Umbilical cord (tissue), 2 donors: ENCODE measurements at places on chromosomes 16 and 17.

- peak; percentile 35 for DNase-seq
Observed at GRCh38 chr17:35372846-35373533, 431 bp downstream of the SLFN11 start.

DNA sequence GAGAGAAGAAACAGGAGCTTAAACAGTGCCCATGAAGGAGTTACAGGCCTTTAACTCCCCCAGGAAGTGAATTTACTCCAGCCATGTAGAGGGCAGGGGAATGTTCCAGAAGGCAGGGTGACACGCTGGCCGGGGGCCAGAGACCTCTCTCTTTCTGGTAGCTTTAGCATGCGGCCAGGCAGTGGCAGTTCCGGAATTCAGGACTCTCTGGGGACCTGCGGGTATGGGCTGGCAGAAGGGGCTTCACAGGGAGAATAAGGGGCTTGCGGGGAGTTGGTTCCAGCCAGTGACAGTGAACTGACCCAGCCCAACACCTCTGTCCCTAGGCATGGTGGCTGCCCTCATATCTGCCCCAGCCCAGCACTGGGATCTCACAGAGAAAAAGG lies 40.0 kb downstream of the MYH3 start:
- no peak for DNase-seq

DNA sequence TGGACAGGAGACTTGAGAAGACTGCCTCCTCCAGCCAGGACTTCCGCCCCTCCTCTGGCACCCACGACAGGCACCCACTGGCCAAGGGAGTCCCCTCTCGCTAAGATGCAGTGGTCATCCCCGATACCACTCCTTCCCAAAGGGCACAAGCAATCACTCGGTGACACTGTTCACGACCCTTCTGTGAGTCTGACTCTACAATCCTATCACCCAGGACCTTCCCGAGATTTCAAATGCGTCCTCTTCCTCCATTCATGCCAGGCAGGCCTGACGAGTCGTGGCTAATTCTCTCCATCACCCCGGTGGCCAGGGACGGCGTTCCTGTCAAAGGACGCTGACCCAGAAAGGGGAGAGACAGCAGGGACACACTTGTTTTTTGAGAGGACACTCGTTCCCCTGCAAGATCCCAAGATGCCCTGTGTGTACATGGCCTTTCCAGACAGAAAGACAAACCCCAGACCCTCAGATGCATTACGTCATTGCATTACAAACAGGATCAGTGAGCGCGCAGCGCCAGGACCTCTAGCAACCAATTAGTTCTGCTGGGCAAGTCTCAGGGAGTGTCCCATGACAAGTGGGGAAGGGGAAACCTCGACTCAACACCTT lies 12.2 kb downstream of the FBXO31 start:
- peak; percentile 53 for DNase-seq

- DNase-seq: no peak
Observed at GRCh38 chr17:57871155-57871554, 21.3 kb upstream of the MRPS23 start.

DNA sequence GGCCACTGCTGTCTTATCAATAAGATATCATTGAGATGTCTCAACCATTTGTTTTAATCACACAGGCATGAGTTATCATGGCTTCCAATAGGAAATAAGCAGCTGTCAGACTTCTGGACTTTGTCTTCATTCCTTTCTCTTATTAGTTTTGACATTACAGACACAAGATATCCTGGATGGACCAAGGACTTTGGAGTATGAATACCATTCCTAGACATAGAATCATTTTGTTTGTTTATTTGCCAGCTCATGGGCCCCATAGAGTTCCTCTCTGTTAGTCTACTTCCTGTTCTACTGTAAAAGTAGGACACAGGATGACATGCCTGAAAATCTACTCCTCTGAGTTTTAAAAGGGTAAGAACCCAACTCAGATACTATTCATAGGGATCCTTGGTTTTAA lies 77.7 kb upstream of the KCNJ16 start:
- DNase-seq: no peak

DNA sequence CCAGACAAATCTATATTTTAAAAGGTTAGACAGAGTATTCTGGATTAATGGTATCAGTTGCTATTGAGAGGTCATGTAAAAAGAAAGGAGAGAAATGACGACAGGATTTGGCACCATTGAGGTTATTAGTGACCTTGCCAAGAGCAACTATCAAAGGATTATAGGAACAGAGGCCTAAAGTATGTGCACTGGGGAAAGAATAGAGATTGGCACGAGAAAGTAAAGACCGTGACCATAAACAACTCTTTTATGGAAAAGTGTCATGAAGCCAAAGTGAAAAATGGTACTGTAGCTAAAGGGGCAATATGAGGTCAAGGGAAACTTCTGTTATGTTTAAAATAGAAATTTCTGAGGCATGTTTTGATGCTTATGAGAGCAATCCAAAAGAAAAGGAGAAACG lies 115.2 kb upstream of the KIF2B start:
- DNase-seq: peak; percentile 53

- DNase-seq: no peak
Observed at GRCh38 chr17:77875881-77876509, 82.5 kb upstream of the TNRC6C start.

DNA sequence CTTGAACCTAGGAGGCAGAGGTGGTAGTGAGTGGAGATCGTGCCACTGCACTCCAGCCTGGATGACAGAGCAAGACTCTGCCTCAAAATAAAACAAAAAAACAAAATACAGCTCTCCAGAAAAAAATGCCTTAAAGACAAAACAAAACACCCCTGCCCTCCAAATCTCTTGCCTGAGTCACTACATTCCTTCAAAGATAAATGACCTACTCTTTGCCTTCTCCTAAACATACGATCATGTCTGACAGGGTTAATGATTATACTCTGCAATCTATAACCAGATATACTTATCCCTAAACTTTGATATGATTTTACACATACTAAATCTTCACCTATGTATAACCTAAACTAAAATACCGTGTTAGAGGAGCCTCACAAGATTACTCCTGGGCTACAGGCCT lies 1.4 kb upstream of the SETD6 start:
- no peak for DNase-seq

DNA sequence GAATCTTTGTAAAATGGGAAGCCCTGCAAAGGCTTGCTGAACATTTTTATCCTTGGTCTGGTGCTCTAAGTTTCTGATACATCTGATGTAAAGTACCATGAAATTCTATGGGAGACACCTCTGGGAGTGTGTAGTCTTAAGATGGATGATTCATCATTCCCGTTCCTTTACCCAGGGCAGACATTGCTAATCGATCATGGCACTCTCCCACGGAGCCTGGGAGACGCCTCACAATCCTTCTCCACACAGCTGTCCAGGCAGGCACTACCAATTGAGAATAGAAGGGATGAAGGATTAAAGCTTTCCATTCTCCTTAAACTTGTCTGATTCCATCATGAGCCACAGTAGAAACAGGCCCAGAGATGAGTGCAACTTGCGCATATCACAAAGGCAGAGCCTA lies 144.8 kb downstream of the GSG1L start:
- no peak for DNase-seq
